ENCODE measurements at places on chromosomes 7 and 10.

DNA sequence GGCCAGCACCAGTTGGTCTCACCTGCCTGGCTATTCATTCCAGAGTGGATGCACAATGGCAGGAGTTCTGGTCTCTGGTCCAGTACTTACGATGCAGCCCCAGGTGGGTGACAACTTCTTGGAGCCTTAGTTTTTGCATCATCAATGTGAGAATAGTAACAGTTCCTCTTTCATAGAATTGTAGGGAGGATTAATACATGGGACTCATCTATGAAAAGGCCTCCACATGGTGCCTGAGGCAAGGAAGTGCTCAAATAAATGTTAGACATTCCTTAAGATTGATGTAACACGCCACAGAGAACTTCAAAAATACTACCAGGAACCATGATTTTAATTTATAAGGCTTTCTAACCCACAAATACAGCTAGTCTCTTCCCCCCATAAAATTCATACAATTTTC, 120.1 kb upstream of the CHST15 start:
- DNase-seq, result no peak

GRCh38 chr7:113710310-113711096, 208.3 kb downstream of the PPP1R3A start:
- DNase-seq, result peak; percentile 33

GRCh38 chr7:130894146-130894908, 160.3 kb upstream of the KLF14 start:
- no peak for DNase-seq

- DNase-seq, result no peak
These were observed 347.7 kb downstream of the GLRX3 start for GRCh38 chr10:130483691-130484467.

DNA sequence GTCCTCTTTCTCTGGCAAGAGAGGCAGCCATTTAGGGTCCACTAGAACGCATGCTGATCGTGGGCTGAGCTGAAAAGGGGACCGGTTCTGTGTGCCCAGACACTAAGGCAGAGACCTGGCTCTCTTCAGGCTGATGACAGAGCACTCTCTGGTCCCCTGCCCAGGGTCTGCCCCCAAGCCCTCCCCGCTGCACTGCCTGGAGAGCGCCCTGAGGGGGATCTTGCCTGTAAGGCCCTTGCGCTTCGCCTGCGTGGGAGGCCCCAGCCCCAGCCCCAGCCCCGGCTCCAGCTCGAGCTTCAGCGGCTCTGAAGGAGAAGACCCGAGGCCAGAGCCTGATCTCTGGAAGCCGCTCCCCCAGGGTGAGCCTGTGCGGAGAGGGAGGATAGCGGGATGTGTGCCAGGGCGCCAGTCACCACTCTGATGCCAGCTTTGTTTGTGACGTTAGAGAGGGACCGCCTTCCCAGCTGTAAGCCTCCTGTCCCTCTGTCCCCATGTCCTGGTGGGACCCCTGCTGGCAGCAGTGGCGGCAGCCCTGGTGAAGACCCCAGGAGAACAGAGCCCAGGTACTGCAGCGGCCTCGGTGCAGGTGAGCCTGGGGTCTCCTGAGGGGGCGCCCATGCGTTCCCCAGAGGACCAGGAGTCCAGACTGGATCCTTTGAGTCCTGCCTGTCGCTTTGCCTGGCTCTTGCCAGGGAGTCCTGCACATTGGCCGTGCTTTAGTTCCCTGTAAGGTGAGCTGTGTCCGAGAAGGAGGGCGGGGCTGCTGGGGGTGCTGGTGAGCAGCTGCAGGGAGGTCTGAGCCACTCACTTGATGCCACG, 43.2 kb downstream of the ZNF467 start:
- DNase-seq, result no peak

DNA sequence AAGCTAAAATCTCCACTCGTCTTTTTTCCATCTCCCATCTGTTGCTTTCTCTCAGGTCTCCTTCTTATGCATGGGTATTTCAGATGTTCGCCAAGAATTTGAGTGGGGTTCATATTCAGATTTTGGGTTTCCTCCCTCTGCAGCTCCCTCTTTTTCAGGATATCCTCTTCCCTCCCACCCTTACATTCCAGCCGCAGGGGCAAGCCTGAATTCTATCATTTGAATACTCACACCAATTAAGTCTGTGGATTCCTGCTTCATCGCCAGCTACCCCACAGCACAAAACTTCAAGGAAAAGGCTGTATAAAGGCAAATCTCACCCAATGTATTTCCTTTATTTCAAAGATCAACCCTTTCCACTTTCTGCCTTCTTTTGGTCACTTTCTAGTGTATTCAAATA, 41.6 kb upstream of the FOXI2 start:
- no peak for DNase-seq

GRCh38 chr10:69400936-69401335, 15.8 kb downstream of the TACR2 start:
- DNase-seq, result no peak

GRCh38 chr10:75080554-75080953, 30.9 kb upstream of the SAMD8 start:
- DNase-seq, result no peak

- DNase-seq, result no peak
These were observed 96.9 kb upstream of the GNAI1 start for GRCh38 chr7:80037689-80038088.

DNA sequence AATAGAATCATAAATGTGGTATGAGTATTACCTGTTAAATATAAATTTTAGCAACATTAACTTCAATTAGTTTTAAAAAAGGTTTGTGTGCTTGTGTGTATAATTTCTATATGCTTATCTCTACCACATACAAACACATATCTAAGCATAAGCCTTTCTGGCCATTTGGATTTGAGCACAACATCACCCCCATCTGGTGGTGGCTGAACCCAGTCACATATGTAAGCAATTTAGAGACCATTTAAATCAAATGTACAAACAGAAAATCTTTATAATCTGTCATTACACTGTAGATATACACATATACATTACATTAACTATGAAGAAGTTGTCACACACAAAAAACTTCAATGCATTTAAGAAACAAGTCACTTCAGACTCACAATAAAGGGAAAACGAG, 31.7 kb downstream of the GPR22 start:
- peak; percentile 5 for DNase-seq

DNA sequence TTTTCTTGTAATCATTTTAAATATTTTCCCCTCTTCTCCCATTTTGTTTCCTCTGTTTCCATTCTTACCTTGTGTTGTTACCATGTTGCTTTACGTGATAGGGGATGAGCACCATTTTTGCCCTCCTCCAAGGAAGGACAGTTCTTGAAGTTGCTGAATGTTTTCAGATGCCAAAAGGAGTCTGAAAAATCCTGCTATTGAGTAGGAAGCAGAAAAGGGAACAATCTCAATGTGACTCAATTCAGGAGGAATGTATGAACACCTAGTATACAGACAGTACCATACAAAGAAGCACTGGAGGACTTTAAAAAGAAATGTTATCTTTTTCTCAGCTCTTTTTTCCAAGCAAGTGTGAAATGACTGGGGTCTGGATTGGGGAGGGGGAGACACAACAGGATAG, 5.1 kb upstream of the NAMPT start:
- DNase-seq, result no peak

DNA sequence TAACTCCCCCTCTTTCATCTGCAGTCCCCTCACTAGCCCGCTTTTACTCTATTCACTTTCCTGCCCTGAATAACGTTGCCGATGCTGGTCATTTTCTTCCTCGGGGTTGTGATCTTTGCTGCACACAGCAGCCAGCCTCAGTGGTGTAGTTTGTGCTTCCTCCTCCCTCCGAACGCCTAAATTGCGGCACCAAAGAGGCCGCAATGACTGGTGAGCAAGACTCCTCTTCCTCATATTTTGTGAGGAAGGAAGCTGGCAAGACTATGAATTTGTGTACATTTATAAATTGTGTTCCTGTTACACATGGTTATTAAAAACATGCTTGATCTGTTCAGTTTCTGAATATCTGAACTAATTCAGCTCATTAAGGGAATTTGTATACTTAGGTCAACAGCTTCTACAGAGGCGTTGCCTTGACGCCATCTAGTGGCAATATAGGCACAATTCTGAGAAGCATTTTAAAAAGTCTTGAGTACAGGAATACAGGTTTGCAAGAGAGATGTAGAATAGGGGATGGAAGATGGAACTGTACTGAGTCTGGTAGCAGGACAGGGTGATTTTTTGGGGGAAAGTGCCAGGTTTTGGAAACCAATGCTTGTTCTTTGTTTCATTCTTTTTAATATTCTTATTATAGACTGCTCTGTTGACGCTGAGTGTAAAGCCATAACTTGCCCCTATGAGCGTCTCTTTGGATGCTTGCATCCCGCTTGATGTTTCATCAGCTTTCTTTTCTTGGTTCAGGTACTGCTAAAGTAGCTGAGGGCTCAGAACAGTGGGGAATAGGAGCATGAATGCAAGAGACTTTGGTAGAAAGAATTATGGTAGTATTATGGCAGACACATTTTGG, 4.1 kb upstream of the TAS2R5 start:
- peak; percentile 18 for DNase-seq

- DNase-seq, result no peak
These were observed 30.6 kb downstream of the CDCA7L start for GRCh38 chr7:21915140-21915539.

DNA sequence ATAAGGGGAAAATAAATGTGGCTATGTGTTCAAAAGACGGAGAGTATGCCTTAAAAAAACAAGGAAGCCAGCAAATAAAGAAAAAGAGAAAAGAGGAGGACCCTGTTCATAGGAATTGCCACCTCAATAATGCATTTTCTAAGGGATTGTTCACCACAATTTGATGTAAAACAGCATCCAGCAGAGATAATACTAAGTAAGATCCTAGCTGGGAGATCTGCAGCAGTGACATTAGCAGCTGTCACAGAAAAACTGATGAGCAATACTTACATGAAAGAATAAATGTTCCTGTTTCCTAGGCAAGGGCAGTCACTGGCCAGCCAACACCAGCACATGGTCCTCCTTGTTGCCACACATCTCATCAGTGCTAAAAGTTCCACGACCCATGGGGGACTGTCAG, 391.5 kb downstream of the SORCS1 start:
- no peak for DNase-seq

DNA sequence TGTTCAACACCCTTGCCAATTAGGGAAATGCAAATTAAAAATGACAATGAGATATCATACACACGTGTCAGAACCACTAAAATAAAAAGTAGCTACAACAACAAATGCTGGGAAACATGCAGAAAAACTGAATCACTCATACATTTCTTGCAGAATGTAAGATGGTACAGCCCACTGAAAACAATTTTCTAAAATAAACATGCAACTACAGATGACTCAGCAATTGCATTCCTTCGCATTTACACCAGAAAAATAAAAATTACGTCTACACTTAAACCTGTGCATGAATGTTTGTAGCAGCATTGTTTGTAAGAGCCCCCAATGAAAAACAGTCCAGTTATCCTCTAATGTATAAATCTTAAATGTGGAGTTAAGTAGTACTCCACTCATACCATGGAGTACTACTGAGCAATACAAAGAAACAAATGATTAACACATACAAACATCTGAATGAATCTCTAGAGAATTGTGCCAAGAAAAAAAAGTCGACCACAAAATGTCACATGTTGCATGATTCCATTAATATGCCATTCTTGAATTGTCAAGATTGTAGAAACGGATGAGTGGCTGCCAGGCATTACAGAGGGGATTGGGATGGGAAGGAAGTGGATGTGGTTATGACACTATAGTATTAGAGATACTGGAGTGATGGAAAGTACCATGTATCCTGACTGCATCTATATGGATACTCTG, 134.6 kb upstream of the NPSR1 start:
- no peak for DNase-seq

DNA sequence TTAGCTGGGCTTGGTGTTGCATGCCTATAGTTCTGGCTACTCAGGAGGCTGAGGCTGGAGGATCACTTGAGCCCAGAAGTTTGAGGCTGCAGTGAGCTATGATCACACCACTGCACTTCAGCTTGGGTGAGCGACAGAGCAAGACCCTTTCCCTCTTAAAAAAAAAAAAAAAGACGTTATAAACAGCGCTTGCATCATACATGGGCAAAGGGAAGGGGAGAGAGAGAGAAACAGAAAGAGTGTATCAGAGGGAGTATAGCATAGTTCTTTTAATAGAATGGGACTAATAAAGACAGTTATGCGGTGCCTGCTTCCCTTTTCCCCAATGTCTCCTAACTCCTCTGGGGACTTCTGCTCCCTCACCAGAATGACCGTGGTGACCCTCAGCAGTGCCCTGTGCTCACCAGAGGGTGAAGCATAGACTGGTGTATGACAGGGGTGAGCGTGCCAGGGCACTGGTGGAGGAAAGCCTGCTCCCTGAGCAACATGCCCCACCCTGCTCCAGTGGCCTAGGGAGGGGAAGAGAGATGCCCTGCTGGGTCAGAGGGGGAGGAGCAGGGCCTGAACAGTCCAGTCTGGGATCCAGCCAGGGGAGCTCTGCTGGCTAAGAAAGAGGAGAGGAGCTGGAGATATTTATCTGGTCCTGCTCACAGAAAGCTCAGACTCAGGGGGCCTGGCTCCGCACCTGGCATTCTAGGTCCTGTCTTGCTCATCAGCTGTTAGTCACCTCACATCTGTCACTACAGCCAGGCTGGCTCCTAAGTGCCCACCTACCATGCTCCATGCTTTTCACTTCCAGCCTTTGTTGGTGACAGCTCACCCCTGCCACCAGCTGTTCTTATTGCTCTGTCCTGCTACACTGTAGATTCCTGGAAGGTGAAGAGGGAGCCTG, 2.2 kb downstream of the PDZD7 start:
- DNase-seq, result no peak

- no peak for DNase-seq
These were observed 202.2 kb downstream of the AUTS2 start for GRCh38 chr7:69800495-69800894.

DNA sequence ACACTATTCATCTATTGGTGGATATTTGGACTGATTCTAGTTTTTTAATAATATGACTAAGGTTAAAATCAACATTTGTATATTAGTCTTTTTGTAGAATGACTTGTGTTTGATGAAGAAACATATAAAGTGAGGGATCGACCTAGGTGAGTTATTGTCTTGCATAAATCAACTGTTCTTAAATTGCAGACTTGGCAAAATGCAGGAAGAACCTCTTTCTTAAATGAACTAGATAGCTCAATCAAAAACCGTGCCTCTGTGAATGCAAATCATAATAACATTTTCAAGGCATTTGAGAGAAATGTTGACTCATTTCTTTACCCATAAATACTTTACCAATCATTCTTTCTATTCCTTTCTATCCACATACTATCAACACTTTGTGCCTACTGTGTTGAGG, 101.5 kb upstream of the ANK3 start:
- DNase-seq, result no peak

GRCh38 chr10:6279540-6280267, 77.0 kb downstream of the PFKFB3 start:
- DNase-seq, result no peak

DNA sequence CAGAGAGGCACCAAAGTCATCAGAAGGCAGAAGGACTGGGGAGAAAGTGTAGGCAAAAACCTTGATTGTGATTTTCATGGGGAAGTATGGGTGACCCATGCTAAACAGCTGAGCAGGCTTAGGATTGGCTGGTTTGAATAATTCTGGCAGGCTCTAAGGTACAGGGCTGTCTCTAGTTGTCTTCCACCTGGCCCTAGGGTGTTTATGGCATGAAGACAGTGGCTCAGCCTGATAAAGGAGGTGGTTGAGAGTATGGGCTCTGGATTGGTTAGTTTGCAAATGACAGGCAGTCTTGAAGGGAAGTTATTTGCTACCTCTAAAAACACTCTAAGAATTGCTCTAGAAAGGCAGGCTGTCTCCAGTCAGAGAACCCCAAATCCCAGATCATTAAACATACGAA, 100.3 kb downstream of the STRA8 start:
- DNase-seq, result no peak

- no peak for DNase-seq
These were observed 79.9 kb downstream of the PRKAG2 start for GRCh38 chr7:151796871-151797537.

GRCh38 chr10:77592946-77593636, 44.5 kb downstream of the KCNMA1 start:
- no peak for DNase-seq
